ENCODE measurements at places on chromosomes 1 and 21.
A peak's percentile ranks its signal among the peaks of the same experiment; 100 is the strongest.

GRCh38 chr1:230917284-230918135, 49.2 kb upstream of the C1orf198 start:
- H3K27me3 ChIP-seq = no peaks in the 10 kb centered on the region
- peaks cover 31% of the 10 kb centered on the region for H3K36me3 ChIP-seq
- peak; percentile 79 for DNase-seq
- H3K27ac ChIP-seq = no peak overlapping the region

DNA sequence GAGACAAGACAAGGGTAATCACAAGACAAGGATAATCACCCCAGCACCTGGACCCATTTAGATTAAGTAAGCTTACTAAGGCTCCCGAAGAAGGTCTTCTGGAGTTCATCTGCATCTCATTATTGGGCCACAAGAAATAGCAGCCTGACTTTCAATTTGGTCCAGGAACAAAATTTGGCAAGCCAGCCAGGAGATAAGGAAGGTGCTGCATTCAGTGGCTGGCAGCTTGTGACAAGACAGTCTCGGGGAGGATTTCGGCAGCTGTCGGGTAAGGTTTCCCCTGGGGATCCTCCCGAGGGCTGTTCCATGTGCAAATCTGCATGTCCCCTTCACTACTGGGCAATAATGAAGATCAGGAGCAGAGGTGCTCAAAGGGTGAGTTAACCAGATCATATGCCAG, 195.2 kb downstream of the FCRL5 start:
- H3K4me3 ChIP-seq = no peak overlapping the region
- H3K4me1 ChIP-seq = no peaks in the 10 kb centered on the region
- H3K27me3 ChIP-seq = peaks cover 3% of the 10 kb centered on the region

DNA sequence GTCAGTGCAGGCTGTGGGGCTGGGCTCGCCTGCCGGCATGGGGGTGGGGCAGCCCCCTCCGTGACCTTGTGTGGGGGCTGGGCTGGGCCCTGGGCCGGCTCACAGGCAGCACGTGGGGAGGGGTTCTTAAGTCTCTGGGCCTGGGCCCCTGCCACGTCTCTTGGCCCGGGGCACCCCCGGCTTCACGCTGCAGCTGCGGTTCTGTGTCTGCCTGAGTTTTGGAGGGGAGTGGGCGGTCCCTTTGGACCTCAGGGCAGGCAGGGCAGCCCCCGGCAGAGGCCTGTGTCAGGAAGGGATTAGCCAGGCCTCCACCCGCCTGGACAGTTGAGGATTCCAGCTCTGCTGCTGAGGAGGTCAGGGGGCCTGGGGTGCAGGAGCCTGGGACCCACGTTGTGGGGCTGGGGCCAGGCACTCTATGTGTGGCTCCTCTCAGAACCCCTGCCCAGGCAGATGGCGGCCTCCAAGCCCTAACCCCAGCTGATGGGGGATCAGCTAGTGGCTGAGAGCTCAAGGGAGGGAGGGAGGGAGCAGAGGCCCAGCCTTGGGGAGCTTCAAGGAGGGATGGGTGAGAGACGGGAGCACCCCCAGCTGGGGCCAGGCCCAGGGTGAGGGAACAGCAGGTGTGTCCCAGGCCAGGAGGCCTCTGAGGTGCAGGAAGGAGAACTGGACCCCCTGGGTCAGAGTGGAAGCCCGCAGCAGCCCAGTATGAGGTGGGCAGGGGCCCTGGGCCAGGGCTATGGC, 1.8 kb upstream of the PLCH2 start:
- no peak overlapping the region for H3K4me3 ChIP-seq
- no peaks in the 10 kb centered on the region for H3K4me1 ChIP-seq
- H3K27me3 ChIP-seq = no peaks in the 10 kb centered on the region
- H3K36me3 ChIP-seq = no peaks in the 10 kb centered on the region

DNA sequence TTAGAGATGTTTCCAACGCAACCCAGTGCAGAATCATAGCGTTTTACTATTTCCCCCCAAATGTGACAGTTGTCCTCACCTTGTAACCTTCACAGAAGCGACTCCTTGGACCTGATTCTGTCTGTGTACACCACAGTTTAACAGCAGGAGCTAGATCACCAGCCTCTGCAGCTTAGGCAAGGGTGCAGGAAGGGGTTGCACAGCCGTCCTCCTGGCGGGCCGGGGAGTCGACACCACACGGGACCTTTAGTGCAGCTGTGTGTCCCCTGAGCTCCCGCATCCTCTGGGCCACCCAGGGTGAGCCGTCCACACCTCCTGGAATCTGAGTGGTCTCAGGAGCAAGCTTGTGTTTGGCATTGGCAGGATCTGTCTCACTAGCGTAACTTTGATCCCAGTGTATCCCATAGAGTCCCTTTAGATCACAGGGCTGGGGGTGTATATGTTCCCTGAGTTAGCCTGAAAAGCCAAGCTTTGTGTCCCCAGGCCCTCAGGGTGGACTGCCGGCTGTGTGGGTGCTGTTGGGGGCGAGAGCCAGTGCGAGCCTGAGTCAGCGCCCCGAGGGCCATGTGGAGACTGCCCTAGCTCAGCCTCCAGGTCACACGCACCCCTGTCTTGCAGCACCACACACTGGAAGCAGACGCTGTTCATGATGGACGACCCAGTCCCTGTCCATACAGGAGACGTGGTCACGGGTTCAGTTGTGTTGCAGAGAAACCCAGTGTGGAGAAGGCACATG, 27.5 kb downstream of the PRMT2 start:
- no peaks in the 10 kb centered on the region for H3K27me3 ChIP-seq
- peaks cover 7% of the 10 kb centered on the region for H3K4me1 ChIP-seq
- no peak for DNase-seq
- no peak overlapping the region for H3K4me3 ChIP-seq
- H3K27ac ChIP-seq = no peak overlapping the region
- peaks cover 23% of the 10 kb centered on the region for H3K36me3 ChIP-seq

DNA sequence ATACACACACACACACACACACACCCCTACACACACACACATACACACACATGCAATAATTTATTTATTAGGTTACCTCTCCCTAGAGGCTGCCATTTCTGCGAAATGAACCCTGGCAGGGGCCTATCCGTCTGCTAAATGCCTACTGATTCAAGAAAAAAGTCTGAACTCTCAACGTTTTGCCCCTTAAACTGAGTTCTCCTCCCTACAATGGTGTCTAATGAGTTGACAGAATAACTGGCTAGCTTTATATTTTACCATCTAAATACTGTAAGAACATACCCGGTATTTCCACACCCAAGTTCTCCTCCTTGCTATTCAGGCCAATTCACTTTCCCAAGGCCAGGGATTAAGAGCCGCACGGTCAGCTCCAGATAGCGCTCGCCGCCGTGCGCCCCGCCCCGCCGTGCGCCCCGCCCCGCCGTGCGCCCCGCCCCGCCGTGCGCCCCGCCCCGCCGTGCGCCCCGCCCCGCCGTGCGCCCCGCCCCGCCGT, 339 bp upstream of the RNPC3 start:
- H3K4me3 ChIP-seq = peak overlapping the region; percentile 54
- no peak overlapping the region for H3K27ac ChIP-seq
- H3K4me1 ChIP-seq = peaks cover 41% of the 10 kb centered on the region
- no peaks in the 10 kb centered on the region for H3K27me3 ChIP-seq

- H3K27ac ChIP-seq = no peak overlapping the region
- no peaks in the 10 kb centered on the region for H3K4me1 ChIP-seq
- H3K27me3 ChIP-seq = no peaks in the 10 kb centered on the region
- no peaks in the 10 kb centered on the region for H3K36me3 ChIP-seq
- no peak overlapping the region for H3K4me3 ChIP-seq
- DNase-seq = no peak
Observed at GRCh38 chr1:9033363-9033762, 7.1 kb upstream of the SLC2A7 start.
